NCI-H526 treated with DMSO at 0.1 percent for 48 hours (cell line): ENCODE measurements at places on chromosomes 6 and 20.
A peak's percentile ranks its signal among the peaks of the same experiment; 100 is the strongest.

GRCh38 chr6:90463359-90463758, 123.5 kb downstream of the MAP3K7 start:
- DNase-seq = no peak

GRCh38 chr6:149064001-149064659, 253.4 kb upstream of the TAB2 start:
- no peak for DNase-seq

DNA sequence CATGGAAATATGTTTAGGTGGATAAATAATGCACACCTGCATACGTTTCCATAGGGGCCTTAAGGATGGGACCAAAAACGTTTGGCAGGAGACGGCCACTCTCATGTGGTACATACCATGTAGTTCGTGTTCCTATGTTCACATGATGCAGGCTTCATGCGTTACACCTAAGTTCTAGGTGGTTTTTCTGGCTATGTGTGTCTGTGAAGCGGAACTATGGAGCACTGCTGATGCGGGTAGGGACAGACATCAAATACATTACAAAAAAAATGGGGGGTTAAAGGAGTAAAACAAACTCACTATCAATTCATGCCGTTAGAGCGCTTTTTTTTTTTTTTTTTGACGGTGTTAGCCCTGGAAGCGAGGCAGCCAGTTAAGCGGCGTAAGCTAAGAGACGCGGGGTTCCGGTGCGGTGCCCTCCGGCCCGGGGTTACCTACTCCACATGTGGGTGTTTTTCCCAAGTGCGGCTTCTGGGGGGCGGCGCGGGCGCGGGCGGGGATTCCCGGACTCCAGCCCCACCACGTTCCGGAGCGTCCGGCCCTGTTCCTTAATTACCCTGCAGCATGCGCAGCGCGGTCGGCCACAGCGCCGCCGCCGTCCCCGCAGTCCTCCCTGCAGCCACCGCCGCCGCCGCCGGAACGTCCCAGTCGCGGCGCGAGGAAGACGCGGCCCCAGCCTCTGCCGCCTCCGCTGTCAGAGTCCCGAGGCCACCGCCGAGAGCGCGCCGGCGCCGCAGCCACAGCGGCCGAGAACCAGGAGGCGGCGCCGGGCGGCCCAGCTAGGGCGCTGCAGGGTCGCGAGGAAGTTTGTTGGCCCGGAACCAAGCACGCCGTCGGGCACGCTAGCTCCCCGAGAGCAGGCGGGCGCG, 648 bp downstream of the COL19A1 start:
- peak; percentile 52 for DNase-seq

- no peak for DNase-seq
These were observed 147.2 kb downstream of the TRDN start for GRCh38 chr6:123489589-123489988.

- no peak for DNase-seq
These were observed 1551.0 kb downstream of the GRIK2 start for GRCh38 chr6:102944475-102944874.

DNA sequence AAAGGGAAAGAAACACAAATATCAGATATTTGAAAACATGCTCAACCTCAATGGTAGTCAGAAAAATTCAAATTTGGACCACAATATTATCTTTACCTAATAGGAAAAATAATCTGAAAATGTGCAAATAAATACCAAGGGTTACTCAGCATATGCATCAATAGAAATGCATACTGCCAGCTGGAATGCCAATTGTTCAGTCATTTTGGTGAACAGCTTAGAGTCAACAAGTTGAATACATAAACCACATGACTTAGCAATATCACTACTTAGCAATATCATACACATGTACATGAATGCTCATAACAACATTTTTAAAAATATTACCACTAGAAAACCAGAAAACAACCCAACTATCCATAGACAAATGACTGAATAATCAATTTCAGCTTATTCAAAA, 212.7 kb downstream of the PTPRK start:
- DNase-seq = no peak

GRCh38 chr6:22413681-22414311, 117.0 kb upstream of the PRL start:
- DNase-seq = no peak

DNA sequence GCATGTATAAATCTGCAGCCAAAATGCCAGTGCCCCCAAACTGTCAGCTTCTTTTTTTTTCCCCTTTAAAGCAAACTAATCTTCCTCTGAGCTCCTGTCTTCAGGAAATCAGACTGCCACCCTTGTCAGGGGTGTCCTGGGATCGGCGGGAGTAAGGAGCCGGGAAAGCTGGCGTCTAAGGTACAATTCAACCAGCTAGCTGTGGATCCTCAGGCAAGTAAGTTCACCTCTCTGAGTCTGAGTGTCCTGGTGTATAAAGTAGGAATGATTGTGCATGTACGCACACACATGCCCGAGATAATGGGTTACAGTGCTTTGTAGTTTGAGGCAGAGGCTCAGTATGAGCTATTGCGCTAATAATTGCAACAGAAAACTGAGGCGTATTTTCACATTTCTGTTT, 98.3 kb downstream of the ANKRD60 start:
- no peak for DNase-seq

DNA sequence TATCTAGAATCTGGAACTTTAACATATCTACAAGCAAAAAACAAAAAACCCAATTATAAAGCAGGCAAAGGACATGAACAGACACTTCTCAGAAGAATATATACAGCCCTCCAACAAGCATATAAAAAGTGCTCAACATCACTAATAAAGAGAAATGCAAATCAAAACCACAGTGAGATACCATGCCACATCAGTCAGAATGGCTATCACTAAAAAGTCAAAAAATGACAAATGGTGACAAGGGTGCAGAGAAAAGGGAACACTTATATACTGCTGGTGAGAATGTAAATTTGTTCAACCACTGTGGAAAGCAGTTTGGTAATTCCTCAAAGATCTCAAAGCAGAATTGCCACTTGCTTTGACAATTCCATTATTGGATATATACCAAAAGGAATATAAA, 215.0 kb upstream of the EYS start:
- DNase-seq = no peak

DNA sequence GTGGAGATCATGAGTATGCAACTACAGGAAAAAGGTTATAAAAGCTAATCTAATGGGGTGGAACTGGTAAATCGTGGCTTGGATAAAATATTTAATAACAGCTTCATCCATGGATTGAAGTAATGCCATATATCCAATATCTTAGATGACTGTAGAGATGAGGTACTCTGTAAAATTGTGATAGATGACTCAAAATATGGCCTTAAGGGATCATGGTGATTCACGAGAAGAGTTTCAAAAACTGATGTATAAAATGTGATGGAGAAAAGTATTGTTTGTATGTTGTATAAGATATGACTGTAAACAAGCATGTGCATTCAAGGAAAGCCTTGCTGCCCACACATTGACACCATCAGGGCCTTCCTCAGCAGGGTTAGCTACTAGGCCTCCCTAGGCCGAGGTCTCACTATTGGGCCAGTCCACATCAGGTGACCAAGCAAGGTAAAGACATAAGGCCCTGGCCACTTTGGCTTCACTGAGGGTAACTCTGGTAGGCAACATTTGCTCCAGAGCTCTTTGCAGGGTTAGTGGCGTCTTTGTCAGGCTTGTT, 17.7 kb upstream of the CCN6 start:
- DNase-seq = no peak
